Left renal pelvis (tissue), 4 donors: ENCODE measurements at places on chromosomes 7 and 10. TPM values are rescaled to one million over a fixed set of nuclear protein-coding genes. Genes with fewer than 3 reads are reported as not detected.

The TMEM236 gene
- 0.32 TPM for polyA plus RNA-seq

- DNase-seq = no peak
Observed at GRCh38 chr7:106521541-106521940, 139.4 kb downstream of the CCDC71L start.

The EVX1 gene
- polyA plus RNA-seq = not detected

GRCh38 chr7:40097728-40098127 is 36.7 kb downstream of the MPLKIP start:
- no peak for DNase-seq

The CTAGE15 gene
- polyA plus RNA-seq = 0.07 TPM

The FRMPD2 gene
- polyA plus RNA-seq = 0.08 TPM

GRCh38 chr7:69776611-69777010 is 178.3 kb downstream of the AUTS2 start:
- no peak for DNase-seq

GRCh38 chr10:123855008-123855684 is 36.5 kb downstream of the CPXM2 start:
- DNase-seq = no peak

DNA sequence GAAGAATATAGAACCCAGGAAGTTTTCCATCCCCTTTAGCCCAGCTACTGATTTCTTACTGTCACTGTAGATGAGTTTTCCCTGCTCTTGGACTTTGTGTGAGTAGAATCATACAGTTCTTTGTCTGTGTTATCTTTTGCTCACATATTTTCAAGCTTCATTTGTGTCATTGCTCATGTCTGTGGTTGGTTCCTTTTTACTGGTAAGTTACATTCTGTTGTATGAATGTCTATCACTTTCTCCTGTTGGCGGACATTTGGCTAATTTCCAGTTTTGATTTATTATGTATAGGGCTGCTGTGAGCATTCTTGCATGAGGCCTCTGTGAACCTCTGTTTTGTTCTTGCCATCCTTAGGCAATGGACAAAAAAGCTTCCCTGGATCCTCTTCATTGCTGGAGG is 5.3 kb downstream of the GLRX3 start:
- no peak for DNase-seq
